Stimulated activated CD8-positive, alpha-beta memory T cell treated with anti-CD3 and anti-CD28 coated beads, Interleukin-4, amount 100 ng/mL, for 1 hour (primary cell): ENCODE measurements at places on chromosomes 2 and 18.

GRCh38 chr2:24409700-24410556, 49.6 kb upstream of the ITSN2 start:
- DNase-seq = no peak

DNA sequence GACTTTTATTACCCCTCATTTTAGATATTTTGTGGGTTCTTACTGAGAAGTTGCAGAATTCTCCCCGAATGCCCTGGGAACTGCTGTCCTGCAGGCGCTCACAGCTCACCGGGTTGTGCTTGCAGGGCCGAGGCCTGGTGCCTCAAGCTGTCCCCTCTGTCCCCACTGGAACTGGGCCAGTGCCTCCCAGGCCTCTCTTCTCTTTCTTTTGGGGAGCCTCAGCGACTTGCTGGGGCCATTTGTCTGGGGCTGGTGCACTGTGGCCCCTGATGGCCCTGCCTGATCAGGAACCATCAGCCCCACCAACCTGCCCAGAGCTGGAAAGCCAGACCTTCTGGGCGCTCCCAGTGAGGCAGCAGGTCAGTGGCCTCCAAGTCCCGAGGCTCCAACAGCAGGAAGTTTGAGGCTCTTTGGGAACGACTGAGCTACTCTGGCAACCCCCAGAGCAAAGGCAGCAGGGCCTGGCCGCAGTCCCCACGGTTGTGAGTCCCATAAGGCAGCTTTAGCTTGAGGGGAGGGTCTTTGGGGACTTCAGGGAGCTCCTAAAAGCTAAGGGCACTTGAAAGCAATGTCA, 14.7 kb upstream of the NEU4 start:
- DNase-seq = no peak

- DNase-seq = no peak
Observed at GRCh38 chr2:191581003-191581402, 96.9 kb upstream of the NABP1 start.

- DNase-seq = no peak
Observed at GRCh38 chr2:76711490-76711889, 810.7 kb downstream of the LRRTM4 start.

DNA sequence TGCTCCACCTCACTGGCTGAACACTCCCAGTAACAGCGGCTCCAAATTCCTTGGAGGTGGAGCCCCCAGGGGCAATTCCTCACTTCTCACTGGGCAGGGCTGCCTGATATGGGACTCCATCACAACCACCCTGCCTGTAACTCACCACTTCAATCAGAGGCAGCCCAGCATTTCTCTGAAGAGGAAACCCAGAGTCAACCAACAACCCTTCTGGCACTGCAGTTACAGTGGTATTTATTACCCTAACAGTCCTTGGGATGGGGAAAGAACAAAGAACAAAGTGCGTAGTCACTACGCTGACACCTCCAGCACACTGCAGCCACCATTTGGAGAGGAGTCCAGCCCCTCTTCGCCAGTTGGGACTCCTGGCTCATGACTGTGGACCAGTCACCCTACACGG, 85.7 kb upstream of the GALNT13 start:
- no peak for DNase-seq

- DNase-seq = no peak
Observed at GRCh38 chr2:207499114-207499513, 30.6 kb upstream of the CREB1 start.

GRCh38 chr2:54015798-54016699, 45.3 kb upstream of the PSME4 start:
- no peak for DNase-seq

GRCh38 chr2:1563943-1564891, 151.0 kb downstream of the TPO start:
- no peak for DNase-seq

GRCh38 chr2:100628506-100628905, 65.7 kb downstream of the PDCL3 start:
- no peak for DNase-seq

GRCh38 chr2:12287220-12287751, 429.4 kb upstream of the TRIB2 start:
- DNase-seq = no peak

DNA sequence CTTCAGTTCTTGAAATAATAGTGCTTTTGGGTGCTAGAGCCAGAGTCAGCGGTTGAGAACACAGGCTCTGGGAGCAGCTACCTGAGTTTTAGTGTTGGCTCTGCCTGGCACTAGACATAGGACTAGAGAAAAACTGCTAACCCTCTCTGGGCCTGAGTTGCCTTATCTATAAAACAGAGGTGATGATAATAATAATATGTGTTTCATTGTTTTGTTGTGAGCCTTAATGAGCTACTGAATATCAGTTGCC, 391.7 kb downstream of the PTPRM start:
- DNase-seq = no peak

DNA sequence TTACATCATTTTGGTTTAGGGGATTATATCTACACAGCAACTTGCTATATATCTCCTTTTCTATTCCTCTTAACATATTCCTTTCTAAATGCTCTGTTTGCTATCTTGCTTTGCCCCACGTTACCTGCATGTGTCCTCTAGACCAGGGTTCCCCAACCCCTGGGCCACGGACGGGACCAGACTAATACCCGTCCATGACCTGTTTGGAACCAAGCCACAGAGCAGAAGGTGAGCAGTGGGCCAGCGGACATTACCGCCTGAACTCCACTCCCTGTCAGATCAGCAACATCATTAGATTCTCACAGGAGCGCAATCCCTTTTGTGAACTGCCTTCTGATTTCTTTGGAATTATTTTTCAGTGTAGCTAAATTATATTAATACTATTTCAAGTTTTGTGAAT, 66.7 kb downstream of the KCMF1 start:
- DNase-seq = no peak

DNA sequence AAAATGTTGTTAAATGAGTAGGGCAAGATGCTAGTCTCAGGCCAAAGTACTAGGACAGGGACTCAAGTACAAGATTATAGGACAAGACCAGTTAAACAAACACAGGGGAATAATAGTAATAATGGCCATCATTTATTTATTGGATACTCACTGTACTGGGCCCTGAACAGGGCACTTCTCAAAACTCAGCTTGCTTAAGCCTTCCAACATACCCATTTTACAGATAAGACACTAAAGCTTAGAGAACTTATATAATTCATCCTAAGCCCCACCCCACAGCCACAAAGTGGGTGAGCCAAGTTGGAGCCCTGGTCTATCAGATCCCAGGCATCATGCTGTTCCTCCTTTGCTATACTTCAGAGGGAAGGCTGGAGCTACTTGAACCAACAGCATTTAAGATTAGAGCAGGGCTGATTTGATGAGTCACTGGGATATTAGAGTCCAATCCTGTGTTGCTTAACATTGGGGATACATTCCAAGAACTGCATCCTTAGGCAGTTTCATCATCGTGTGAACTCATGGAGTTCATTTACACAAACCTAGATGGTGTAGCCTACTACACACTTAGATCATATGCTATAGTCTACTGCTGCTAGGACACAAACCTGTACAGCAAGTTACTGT, 153.6 kb downstream of the MTCL1 start:
- no peak for DNase-seq

GRCh38 chr18:10202845-10203321, 251.6 kb upstream of the APCDD1 start:
- DNase-seq = no peak

DNA sequence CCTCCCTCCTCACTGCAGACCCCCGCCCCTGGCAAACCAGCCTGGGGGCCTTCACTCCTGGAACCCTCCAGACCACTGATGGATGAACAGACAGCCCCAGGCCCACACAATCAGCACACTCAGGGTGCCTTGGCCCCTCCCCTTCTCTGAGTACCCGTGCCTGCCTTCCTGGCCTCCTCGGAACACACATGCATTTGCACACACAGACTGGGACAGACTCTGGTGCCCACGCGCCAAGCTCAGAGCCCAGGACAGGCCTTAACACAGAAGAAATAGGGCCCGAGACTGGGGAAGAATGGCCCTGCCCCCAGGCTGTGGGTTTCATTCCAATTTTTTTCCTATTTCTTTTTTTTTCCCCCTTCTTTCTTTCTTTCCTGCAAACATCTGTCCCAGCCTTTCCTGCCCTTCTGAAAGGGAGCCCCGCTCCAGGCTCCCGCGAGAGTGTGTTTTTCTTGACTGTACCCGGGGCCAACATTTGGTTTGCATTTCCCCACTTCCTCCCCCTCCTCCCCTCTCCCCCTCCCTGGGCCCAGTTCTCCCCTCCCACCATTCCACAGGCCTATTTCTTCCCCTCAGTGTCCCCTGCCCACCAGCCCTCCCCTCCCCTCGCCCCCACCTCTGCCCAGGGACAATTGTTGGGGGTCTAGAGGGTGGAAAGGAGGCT, 618 bp upstream of the TNS1 start:
- no peak for DNase-seq

- DNase-seq = no peak
Observed at GRCh38 chr2:146844226-146844990, 1000.4 kb upstream of the ACVR2A start.

GRCh38 chr2:120958623-120959366, 223.1 kb downstream of the GLI2 start:
- no peak for DNase-seq

- no peak for DNase-seq
Observed at GRCh38 chr2:74632209-74632938, 15.8 kb downstream of the M1AP start.

DNA sequence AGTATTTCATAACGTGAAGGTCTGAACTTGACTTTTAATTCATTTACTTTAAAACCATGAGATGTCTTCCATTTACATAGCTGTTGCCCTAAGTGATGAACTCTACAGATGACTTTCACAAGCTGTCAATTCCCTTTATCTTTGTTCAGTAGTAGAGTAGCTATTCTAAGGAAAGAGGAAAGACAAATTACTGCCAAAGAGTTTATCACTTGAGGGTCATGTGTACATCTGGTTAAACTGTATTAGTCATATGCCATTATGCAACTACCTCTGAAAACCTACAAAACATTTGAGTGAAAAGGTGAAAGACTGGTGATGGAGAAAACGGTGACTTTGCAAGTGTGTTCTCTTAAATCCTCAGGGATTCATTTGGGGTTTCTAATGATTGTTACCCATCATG, 763.9 kb downstream of the TMEM182 start:
- no peak for DNase-seq

DNA sequence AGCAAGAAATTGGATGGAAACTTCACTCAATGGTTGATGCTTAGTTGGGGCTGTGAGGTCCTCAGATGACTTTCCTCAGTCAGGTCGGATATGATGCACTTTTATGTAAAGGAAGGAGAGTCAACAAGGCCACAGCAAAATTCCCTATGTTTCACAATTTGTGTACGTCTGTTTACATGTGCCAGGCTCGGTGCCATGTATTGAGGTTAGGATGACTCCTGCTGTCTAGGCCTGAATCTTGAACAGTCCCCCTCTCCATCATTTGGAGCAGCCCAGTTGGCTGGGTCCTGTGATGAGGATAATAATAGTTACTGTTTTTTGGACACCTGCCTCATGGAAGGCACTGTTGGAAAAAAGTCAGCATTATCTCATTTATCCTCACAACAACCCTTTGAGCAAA, 43.1 kb downstream of the VSNL1 start:
- DNase-seq = no peak

DNA sequence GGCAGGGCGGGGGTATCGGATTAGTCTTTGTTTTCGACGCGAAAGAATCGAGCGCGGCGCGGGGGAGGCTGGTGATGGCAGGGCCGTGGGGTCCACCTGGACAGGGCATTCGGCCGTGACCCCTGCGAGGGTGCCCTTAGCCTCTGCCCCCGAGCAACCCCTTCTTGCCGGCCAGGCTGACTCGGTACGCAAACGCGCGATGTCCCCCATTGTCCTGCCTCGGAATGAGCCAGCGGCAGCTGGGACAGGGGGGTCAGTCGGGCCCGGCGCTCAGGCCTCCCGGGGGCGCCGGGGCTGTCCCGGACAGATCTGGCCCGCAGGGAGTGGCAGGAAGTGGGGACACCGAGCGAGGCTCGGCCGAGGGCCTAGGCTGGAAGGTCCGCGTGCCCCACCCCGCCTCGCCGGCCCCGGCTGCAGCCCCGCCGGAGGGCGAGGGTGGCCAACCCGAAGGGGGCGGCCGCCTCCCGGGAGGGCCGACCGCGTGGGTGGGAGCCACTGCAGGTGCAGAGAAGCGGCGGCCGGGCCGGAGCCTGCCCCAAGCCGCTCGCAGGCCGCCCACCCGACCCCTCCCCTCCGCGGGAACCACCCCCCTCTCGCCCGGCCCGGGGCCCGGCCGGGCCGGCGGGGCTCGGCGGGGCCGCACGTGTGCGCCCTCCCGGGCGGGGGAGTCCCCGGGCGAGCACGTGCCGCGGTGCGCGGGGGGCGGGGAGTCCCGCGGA, at the start of gene TET3:
Gene TET3, plus strand, starts transcription at position 708 of the 719 bp plus-strand sequence. CDS start 1,494 bp downstream, outside the sequence.
- no peak for DNase-seq

DNA sequence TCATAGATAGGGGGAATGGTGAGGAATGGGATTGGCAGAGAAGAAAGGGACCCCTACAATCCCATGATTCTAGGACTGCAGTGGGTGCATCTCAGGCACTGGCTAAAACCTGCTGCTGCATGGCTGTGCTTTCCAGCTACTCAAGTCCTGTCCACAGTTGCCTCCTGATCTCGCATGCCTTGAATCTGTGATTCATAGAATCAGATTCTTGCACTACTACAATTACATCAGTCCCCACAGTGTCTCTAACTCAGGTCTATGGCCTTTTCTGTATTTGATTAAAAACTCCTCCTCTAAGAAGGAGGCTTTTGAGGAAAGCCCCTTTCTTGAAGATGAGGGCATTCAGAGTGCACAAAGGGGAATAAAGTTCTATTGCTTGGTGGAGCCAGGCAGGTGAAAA, 117.4 kb downstream of the LRATD1 start:
- DNase-seq = no peak

- no peak for DNase-seq
Observed at GRCh38 chr2:85130407-85130806, 2.8 kb upstream of the TCF7L1 start.

DNA sequence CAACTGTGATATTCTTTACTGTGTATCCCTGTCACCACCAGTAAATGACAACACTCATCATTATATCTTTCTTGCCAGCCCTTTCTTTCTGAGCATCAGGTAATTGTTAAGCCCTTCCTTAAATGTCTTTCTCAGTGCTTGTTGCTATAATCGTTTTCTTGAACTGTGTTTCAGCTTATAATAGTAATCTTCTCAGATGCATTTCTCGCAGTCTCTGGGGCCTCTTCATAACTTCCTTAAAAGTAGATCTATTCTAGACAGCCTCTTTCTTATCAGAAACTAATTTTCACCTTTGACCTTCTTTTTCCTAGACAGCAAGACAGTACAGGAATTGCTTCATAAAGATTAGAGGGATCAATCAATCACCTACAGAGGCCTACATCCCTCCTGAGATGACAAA, 648.1 kb downstream of the CPS1 start:
- DNase-seq = no peak

DNA sequence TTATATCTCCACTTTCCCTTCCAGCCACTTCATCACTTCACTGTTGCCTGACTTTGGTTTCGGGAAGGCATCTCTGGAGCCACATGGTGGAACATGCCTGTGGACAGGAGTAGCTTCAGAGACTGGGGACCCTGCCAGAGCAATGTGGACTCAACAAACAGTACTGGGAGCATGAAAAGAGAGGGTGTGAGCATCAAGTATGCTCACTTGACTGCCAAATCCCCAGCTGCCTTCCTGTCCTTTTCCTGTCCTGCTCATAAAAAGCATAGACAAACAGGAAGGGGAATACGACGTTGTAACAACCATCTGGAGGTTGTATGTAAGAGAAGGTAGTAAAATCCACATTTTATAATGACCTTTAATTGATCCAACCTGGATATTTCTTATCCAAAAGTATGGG, 61.3 kb upstream of the CSRNP3 start:
- no peak for DNase-seq
